ENCODE measurements at places on chromosomes 13 and 19. TPM values are rescaled to one million over a fixed set of nuclear protein-coding genes. Genes with fewer than 3 reads are reported as not detected.

GRCh38 chr19:50488389-50489194, 11.9 kb upstream of the GARIN5A start:
- no peak for DNase-seq

Gene PRR20A
- total RNA-seq = not detected

DNA sequence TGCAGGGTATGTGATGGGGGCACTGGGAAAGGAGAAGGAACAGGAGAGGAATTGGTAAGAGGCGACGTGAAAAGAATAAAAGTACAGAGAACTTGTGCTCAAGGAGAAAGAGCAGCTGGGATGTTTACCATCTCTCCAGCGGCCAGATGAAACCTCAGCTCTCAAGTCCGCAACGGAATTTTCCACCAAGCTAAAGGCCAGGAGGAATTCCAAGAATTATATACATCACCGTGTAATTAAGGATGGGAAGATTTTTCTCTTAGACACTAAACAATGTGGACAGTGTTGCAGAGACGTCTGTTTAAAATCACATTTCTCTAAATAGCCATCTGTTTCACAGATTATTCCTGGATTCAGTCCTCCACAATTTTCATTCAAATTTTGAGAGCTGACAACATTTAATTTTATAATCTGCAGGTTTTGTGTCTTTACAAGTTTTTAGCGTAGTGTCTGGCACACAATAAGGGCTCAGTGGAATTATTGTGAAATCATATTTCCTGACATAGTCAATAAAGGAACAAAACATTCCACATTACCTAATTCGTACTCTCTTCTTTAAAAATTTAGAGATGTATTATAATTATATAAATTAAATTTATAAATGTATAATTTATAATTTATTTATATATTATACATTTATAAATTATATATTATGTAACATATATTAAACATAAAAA, 23.0 kb upstream of the USP29 start:
- DNase-seq = no peak

Gene AP1M2
- total RNA-seq = not detected

DNA sequence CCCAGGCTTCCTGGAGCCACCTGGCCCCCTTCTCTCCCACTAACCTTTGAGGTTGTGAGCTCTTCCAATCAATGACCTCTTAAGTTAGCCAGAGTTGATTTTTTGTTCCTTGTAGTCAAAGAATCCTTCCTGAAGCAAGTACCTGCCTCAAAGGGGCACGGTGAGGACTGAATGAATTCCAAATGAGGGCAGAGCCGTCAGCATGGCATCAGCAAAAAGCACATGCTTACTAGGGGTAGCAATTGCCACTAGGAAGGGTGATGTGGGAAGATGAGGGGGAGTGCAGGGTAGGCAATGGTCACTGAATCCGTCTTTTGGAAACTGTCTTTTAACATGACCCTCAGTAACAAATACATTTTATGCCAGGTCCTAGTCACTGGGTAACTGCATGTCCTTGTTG, 15.6 kb upstream of the DHRS12 start:
- no peak for DNase-seq

Gene TMPRSS9
- total RNA-seq = not detected

GRCh38 chr13:112772539-112772909, 82.7 kb downstream of the ATP11A start:
- no peak for DNase-seq

DNA sequence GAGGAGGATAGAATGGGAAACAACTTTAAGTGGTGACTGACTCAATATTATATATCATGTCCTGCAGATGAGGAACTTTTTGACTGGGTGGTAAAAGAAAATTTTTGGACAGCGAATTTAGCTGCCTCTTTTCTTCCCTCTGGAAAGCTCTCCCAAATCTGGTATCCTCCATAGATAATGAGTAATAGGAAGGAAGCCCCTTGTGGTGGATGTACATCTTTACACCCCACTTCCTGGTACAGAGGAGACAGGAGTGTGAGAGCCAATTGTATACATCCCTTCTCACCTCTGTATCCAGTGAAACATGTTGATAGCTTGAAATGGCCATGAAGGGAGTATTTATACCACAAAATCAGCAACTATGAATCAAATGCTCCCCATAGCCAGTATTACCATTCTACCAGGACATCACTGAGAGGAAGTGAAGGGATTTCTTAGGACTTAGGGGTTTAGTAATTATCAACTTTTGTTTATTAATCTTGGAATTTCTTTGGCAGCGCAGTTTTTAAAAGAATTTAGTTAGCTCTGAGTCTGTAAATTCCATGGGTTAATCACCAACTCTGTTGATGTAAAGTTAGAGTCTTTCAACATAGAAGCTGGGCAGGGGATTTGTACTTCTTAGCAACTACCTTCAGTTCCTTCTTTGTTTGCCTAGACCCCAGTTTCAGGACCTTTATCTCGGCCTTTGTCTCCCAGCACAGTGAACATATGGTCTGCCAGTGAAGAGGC, 17.0 kb upstream of the TDRD3 start:
- no peak for DNase-seq

- DNase-seq = no peak
Measured at GRCh38 chr13:20350819-20351218, 118.7 kb upstream of the GJB6 start.

Gene FGF21
- total RNA-seq = not detected

Gene DCT
- 0.75 TPM for total RNA-seq

DNA sequence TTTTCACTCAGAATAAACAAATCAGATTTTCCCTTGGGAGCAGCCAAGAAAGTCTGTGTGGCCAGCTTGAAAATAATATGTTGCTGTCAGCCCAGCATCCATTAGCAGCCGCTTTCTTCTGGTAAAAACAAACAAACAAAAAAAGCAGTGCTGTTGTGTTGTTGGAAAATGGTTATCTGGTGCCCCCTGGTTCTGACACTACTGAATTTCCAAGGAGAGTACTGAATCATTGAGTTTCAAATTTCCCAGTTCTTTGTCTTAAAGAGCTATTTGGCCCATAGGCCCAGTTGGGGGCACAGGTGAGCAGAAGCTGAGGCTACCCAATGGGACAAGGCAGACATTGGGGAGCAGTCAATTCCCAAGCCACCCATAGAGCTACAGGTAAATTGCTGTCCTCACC, 995.9 kb downstream of the UQCRFS1 start:
- DNase-seq = no peak

Gene RAB3D
- 20.0 TPM for total RNA-seq

GRCh38 chr19:43790587-43790986, 9.8 kb upstream of the KCNN4 start:
- DNase-seq = no peak

Gene VSTM2B
- not detected for total RNA-seq

- DNase-seq = no peak
Measured at GRCh38 chr19:8404391-8405151, 8.5 kb upstream of the MARCHF2 start.

DNA sequence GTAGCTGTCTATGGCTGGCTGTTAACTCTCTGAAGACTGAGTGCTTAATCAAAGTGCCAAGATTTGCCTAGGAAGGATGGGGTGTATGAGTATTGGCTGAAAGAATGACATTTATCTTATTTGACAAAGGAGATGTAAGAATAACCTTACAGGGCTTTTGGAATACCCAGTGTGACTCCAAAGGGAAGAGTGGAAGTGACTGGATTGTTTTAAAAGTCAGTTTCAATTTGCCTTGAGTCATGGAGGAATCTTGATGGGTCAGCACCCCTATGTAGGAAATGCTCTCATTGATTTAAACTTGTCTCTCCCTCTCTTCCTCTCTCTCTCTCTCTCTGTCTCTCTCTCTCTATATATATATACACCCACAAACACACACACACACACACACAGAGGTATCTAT, 118.4 kb upstream of the CLDN10 start:
- no peak for DNase-seq

Gene ZNF543
- total RNA-seq = 7.2 TPM

Gene UFM1
- 84.3 TPM for total RNA-seq

- no peak for DNase-seq
Measured at GRCh38 chr19:17245535-17245984, at the start of gene NR2F6. NR2F6 (minus strand) TSS chr19:17245919; CDS start chr19:17245220, 699 bp downstream.

DNA sequence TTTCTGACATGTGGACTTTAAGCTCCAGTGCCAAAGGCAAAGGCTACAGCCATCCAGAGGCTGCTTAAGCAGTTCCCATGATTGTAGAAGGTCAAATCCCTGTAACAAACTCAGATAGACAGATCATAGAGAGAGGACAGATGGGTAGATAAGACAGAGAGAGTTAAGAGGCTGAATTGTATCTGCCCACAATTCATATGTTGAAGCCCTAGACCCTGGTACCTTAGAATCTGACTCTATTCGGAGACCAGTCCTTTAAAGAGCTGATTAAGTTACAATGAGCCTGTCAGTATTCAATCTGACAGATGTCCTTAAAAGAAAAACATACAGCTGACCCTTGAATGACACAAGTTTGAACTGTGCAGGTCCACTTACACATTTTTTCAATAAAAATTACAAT, 115.2 kb downstream of the RAP2A start:
- no peak for DNase-seq

DNA sequence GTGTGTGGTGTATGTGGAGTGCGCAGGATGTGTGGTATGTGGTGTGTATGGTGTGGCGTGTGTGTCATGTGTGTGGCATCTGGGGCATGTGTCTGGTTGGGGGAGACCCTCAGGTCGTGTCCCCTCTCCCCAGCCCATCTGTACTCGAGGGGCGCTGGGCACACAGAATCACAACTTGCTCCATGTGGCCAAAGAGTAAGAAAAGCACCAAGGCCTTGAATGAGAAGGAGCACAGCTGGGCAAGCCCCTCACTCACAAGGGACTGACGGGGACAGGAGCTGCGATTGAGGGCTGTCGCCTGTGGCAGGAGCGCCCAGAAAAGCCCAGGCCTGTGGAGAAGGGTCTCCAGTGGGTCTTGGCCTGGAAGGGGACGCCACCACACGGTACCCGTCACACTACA, 62.8 kb downstream of the PEPD start:
- no peak for DNase-seq

- no peak for DNase-seq
Measured at GRCh38 chr19:756236-756635, 5.3 kb downstream of the MISP start.

- DNase-seq = no peak
Measured at GRCh38 chr13:68128297-68128915, 898.3 kb upstream of the PCDH9 start.

- no peak for DNase-seq
Measured at GRCh38 chr19:35414442-35414841, 33.6 kb upstream of the FFAR2 start.

Gene ARL11
- total RNA-seq = 0.61 TPM

DNA sequence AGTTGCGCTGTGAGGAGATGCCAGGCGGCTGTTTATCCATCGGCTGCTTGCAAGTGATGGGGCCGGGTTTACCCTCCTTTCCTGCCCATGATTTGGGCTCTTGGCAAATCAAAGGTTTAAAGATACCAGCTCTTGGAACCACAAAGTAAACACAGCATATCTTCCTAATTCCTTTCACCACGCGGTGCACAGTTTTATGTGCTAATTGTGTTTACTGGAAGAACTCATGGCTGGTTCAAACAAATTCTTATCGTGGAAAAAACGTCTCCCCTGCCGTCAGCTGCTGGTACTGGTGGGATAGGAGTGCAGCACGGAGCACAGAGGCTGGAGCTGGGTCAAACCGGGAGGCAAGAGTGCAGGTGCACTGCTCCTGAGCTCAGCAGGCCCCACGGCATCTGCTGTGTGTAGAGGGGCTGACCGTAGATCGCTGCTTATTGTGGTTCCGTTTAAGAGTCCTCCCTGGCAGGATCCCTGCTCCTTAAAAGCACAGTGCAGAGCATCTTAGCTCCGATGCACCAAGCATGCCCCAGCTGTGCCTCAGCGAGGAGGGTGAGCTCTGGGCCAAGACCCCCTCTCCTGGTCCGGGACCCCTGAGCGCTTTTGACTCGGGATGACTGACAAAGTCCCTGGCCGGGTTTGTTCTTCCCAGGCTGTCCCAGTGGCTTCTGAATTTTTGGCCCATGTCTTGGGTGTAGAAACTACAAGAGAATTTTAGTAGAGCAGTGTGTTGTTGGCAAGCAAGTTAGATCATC, 51.3 kb upstream of the GAS6 start:
- DNase-seq = no peak

Gene CYP2A6
- total RNA-seq = not detected

Gene CPAMD8
- total RNA-seq = 4.7 TPM

DNA sequence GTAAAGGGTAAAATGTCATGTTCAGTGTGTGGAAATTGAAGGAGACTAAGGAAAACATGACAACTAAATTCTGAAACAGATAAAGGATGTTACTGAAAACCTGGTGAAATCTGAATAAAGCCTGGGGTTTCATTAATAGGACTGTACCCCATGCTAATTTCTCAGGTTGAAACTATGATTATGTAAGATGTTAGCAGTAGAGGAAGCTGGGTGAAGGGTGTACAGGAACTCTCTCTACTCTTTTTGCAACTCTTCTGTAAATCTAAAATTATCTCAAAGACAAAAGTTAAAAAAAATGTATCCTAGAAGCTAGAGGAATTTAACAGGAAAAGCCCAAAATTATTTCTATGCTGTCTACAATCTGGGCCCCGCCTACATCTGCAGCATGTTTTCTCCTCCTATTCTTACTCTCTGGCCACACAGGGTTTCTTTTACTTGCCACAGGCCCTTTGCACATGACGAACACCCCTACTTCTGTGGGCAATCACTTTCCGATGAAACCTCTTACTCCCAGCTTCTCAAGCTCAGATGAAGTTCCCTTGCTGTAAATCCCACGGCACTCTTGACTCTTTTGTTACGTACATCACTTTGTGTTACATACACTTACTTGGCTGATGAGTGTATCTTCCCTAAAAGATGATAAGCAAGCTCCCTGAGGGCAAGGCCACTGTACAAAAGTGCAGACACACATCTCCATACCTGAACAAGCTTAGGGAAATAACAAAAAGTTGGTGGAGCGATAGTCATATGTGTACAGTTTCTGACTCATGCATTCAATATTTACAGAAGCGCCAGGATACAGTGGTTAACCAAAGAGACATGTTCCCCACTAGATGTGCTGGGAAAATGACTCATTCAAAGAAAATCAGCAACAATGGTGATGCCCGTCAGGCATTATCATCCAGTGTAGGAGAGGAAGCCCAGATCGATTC, 32.6 kb downstream of the RUBCNL start:
- DNase-seq = peak; percentile 18

DNA sequence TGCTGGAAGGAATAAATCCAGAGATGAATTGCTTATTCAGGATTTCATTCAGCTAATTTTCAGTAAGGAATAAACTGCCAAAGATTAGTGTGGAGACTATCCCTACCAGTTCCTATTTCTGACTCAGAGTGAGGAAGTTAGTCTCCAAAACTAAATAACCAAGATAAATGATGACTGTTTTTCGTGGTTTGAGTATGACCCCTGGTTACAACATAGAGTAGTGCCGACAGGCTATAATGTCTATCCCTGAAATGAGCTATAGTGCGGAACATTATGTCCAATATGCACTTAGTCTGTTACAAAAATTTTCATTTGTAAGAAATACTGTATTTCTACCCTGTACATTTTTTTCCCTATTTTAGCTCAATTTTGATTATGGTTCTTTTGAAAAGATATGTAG, 51.4 kb downstream of the NBEA start:
- DNase-seq = no peak

All from natural killer cell (primary cell).